ENCODE measurements at places on chromosomes 16 and 17.

- DNase-seq, result no peak
Measured at GRCh38 chr17:44038604-44039011, 23.8 kb upstream of the TMEM101 start.

- no peak for DNase-seq
Measured at GRCh38 chr17:42118126-42118510, 3.0 kb downstream of the KAT2A start.

- no peak for DNase-seq
Measured at GRCh38 chr17:41631025-41631897, 6.9 kb upstream of the KRT17 start.

- peak; percentile 46 for DNase-seq
Measured at GRCh38 chr17:5042157-5043022, 7.2 kb upstream of the SLC52A1 start.

GRCh38 chr17:72270273-72270924, 149.6 kb downstream of the SOX9 start:
- DNase-seq, result no peak

DNA sequence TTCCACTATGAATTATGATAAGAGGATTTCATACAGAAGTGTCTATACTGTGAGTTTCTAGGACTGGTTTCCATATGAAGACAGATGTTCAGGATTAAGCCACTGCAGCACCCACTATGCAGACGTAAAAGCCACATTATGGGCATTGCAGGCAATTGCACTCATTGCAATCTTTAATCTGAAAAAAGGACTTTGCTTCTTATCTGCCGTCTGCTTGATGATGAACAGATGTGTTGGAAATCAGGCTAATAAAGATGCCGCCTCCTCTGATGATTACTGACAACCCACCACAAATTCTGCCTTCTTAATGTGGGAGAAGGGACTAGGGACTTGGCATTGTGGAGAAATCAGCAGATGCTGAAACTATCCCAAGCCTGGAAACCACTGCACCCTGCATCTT, 276.9 kb downstream of the IRF8 start:
- DNase-seq, result no peak

- DNase-seq, result no peak
Measured at GRCh38 chr17:71460943-71461342, 659.9 kb upstream of the SOX9 start.

GRCh38 chr17:65533852-65534457, 27.5 kb downstream of the AXIN2 start:
- no peak for DNase-seq

GRCh38 chr17:290121-290521, 62.5 kb downstream of the RPH3AL start:
- DNase-seq, result no peak

DNA sequence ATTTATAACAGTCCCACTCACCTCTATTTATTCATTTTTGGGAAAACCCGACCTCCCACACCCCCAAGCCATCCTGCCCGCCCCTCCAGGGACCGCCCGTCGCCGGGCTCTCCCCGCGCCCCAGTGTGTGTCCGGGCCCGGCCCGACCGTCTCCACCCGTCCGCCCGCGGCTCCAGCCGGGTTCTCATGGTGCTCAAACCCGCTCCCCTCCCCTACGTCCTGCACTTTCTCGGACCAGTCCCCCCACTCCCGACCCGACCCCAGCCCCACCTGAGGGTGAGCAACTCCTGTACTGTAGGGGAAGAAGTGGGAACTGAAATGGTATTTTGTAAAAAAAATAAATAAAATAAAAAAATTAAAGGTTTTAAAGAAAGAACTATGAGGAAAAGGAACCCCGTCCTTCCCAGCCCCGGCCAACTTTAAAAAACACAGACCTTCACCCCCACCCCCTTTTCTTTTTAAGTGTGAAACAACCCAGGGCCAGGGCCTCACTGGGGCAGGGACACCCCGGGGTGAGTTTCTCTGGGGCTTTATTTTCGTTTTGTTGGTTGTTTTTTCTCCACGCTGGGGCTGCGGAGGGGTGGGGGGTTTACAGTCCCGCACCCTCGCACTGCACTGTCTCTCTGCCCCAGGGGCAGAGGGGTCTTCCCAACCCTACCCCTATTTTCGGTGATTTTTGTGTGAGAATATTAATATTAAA, 638 bp upstream of the TMEM88 start:
- no peak for DNase-seq

- no peak for DNase-seq
Measured at GRCh38 chr16:81530296-81530721, 85.7 kb downstream of the CMIP start.

DNA sequence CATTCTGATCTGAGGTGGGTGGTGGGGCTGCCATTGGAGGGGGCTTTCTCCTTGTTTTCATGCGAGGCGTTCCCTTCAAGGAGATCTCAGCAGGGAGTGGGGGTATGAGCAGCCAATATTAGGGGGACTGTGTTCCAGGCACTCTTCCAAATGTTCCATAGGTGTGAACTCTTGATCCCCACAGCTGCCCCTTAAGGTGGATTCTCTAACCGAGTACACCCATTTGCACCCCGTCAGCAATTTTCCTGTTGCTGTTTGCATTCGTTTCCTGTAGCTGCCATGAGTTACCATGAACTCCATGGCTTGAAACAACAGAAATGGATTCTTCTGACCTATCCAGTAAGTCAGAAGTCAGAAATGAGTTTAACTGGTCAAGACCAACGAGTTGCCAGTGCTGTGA, 3.7 kb upstream of the PRR15L start:
- DNase-seq, result no peak

- no peak for DNase-seq
Measured at GRCh38 chr17:36104701-36105181, 1.1 kb downstream of the CCL4 start.

- DNase-seq, result no peak
Measured at GRCh38 chr16:72995151-72995881, 52.6 kb downstream of the ZFHX3 start.

All from CD4-positive, alpha-beta T cell treated with Interleukin-12 subunit alpha and Interleukin-12 subunit beta, for 1 hour (primary cell).